Colonic mucosa (tissue), 4 donors: ENCODE measurements at places on chromosomes 3 and 15. TPM values are rescaled to one million over a fixed set of nuclear protein-coding genes. Genes with fewer than 3 reads are reported as not detected.

- DNase-seq: no peak
Measured at GRCh38 chr3:153830552-153830951, 290.6 kb upstream of the ARHGEF26 start.

DNA sequence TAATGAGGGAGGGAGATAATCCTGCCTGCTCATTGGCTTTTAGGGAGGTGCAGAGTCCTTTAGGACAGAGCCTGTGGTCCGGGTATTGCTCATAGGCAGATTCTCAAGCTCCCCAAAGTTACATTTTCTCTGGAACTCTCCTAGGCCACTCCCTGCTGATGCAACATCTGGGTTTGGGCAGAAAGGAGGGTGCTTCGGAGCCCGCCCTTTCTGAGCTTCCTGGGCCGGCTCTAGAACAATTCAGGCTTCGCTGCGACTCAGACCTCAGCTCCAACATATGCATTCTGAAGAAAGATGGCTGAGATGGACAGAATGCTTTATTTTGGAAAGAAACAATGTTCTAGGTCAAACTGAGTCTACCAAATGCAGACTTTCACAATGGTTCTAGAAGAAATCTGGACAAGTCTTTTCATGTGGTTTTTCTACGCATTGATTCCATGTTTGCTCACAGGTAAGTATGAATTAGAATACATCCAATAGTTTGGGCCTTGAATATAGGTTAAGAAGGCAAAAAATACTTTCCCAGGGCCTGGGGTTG, at the start of gene IL20RB:
TSS of gene IL20RB (plus strand) at position 233 of the 538 bp plus-strand sequence. CDS start at position 364, 131 bp downstream.
- no peak for DNase-seq

GRCh38 chr3:107833722-107834416, 257.0 kb downstream of the CD47 start:
- no peak for DNase-seq

GRCh38 chr3:170128259-170128976, 53.1 kb downstream of the PHC3 start:
- no peak for DNase-seq

GRCh38 chr3:122416966-122417365, 1.1 kb upstream of the WDR5B start:
- DNase-seq: no peak

- no peak for DNase-seq
Measured at GRCh38 chr15:39127151-39127790, 453.6 kb upstream of the THBS1 start.

- DNase-seq: no peak
Measured at GRCh38 chr3:55725681-55726500, 238.8 kb upstream of the WNT5A start.

- DNase-seq: peak; percentile 71
Measured at GRCh38 chr3:195102609-195103467, 168.1 kb downstream of the XXYLT1 start.

Gene ZMYND10
- total RNA-seq: 1.5 TPM

Gene CLPX
- total RNA-seq: 62.0 TPM
